ENCODE measurements at places on chromosomes 1 and 21.

DNA sequence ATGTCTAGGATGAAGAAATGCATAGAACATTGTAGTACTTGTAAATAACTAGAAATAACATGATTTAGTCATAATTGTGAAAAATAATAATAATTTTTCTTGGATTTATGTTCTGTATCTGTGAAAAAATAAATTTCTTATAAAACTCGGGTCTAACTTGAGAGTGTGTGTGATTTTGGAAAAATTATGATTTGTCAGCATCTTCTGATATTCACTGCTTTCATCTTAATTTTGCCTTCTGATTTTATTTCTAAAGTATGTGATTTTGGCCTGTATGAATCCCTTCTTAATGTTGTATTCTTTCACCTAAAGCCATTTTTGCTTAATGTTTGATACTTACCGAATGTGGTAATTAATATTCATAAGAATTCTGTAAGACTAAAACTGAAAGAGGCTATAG is 14.3 kb downstream of the IFI44 start:
- DNase-seq: no peak

DNA sequence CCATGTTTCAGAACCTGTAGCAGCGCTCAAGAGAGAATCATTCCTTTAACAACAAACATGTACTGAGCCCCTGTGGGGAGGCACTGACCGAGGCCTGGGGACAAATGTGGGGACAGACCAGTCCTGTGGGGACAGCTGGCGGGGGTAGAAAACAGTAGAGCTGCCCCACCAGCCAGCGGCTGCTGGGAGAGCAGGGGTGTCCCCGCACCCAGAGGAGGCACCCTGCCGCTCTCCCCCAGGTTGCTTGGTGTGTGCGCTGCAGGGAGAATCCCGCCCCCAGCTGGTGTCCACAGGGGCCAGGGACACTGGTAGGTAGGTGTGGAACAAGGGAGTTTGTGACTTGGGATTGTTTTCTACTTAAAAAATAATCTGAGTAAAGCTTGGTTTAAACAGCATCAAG is 62.1 kb downstream of the ADARB1 start:
- DNase-seq: no peak

DNA sequence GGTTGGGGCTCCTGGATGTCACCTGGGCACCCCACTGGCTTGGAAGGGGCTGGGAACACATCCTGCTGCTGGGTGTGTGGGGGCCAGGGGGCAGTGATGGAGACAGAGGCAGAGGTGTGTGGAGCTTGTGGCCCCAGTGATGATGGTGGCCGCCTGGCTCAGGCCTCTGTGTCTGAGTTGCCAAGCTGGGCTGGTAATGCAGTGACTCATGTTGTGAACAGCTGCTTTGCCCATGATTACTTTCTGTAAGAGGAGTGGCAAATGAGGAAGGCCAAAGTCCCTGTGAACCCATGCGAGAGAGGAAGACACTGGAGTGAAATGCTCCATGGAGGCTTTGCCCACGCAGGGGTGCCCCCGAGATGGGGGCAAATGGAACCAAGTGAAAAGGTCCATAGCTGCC is 86.8 kb downstream of the KCNJ6 start:
- peak; percentile 72 for DNase-seq

GRCh38 chr1:169046671-169047070 is 59.8 kb upstream of the ATP1B1 start:
- no peak for DNase-seq

DNA sequence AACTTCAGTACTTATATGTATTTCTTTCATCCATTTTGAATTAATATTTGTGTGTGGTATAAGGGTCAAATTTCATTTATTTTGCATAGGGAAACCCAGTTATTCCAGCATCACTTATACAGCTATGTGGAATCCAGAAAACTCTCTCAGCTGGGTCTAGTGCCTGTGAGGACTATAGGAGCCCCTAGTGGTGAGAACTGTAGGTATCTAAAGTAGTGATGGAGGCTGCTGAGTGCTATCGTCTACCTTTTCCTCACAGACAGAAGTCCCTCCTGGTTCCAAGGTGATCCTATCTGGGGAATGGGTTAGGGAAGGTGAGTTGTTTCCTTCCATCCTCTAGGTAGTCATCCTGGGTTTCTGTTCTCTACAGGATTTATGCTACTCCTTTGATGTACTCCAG is 352.0 kb upstream of the C1orf87 start:
- DNase-seq: peak; percentile 3

DNA sequence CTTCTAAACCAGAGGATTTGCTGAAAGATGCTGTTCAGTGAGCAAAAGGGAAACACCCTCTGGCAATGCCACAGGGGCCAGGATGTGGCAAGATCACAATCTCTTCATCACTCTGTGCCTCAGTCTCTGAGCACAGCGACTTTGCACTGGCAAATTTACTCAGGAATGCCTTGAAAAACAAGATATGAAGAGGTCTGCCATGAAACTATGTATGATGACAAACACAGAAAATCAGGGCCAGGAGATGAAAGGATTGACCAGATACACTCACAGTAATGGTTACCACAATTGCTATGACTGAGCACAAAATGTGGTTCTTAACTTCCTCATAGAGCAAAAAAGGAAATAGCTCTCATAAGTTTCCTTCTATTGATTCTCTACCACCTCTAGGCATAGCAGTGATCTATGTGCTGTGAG is 5.8 kb downstream of the TTC13 start:
- peak; percentile 25 for DNase-seq

GRCh38 chr1:69568421-69569174 is 876 bp downstream of the LRRC7 start:
- DNase-seq: no peak
